ENCODE measurements at places on chromosomes 7 and 10. TPM values are rescaled to one million over a fixed set of nuclear protein-coding genes. Genes with fewer than 3 reads are reported as not detected.

Gene CLDN4
- 1,246 TPM for total RNA-seq

Gene ATG9B
- 0.22 TPM for total RNA-seq

Gene NPC1L1
- total RNA-seq = not detected

Gene MKI67
- total RNA-seq = 10.8 TPM

Gene MARVELD1
- total RNA-seq = 37.0 TPM

Gene MALRD1
- total RNA-seq = 0.15 TPM

Gene TLX1
- total RNA-seq = 0.12 TPM

Gene BAG3
- total RNA-seq = 26.4 TPM

Gene ANKRD22
- total RNA-seq = 13.7 TPM

Gene CALML5
- total RNA-seq = not detected

Gene TSPAN12
- 30.3 TPM for total RNA-seq

Gene ZNF518A
- total RNA-seq = 37.6 TPM

Gene NXPH1
- total RNA-seq = not detected

Gene ZNF467
- total RNA-seq = 6.0 TPM

Gene SSC4D
- total RNA-seq = 0.50 TPM

Gene CACNA2D1
- 10.9 TPM for total RNA-seq

Gene CCM2
- total RNA-seq = 39.1 TPM

Gene SPDYE11
- not detected for total RNA-seq

Gene NKX1-2
- not detected for total RNA-seq

Gene CUBN
- 0.42 TPM for total RNA-seq

Gene PON3
- total RNA-seq = 5.6 TPM

Gene GNB2
- total RNA-seq = 273 TPM

Gene IL2RA
- total RNA-seq = 1.8 TPM

Gene OR2A5
- not detected for total RNA-seq

Gene NUPR2
- 1.4 TPM for total RNA-seq

Gene SLC16A9
- 22.9 TPM for total RNA-seq

Gene DAGLB
- total RNA-seq = 20.1 TPM

Gene OR6V1
- total RNA-seq = not detected

Measured in left colon (tissue), 2 donors.